CD4-positive, alpha-beta T cell treated with Interleukin-15 for 1 hour (primary cell): ENCODE measurements at places on chromosomes 3 and 15.

DNA sequence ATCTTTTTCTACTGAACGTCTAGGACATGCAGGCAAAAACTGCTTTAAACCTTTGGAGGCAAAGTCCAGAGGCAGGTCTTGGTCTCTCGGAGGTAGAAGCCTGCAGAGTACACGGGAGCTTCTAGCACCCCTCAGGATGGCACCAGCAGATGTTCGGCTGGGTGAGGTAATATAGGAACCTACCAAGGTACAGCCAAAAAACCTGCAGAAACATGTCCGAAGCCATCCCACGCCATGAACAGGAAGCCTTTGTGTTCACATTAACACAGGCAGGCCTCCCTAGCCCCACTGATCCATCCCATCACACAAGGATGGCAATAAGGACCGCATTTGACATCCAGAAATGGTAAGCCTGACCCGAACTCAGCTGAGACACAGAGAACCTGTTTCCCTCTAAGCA, 157.9 kb upstream of the HES1 start:
- DNase-seq: no peak

DNA sequence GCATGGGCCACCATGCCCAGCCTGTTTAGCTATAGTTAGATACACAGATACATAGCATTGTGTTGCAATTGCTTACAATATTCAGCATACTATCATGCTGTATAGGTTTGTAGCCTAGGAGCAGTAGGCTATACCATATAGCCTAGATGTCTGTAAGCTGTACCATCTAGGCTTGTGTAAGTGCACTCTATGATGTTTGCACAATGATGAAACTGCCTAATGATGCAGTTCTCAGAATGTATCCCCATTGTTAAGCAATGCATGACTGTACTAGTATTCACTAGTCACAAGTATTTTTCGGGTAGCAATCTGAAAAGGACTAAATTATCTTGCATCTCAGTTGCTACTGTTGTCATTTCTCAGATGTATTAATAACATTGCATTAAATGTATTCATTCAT, 16.0 kb downstream of the PIGB start:
- DNase-seq: no peak

DNA sequence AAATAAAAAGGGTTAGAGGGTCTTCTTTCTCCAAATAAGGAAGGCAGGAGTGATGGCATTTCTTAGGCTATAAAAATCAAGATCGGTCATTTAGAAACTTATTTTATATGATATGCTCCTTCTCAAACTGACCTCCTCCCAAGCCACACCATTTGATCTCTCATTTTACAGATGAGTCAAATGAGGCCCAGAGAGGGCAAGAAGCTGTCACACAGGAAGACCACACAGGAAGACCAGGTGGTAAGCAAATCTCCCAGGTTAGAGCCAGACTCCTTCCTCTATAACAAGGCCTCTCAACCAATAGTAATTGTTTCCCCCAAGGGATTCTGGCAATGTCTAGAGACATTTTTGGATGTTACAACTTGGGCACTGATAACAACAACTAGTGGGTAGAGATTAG, 13.8 kb downstream of the TLE3 start:
- DNase-seq: peak; percentile 10

DNA sequence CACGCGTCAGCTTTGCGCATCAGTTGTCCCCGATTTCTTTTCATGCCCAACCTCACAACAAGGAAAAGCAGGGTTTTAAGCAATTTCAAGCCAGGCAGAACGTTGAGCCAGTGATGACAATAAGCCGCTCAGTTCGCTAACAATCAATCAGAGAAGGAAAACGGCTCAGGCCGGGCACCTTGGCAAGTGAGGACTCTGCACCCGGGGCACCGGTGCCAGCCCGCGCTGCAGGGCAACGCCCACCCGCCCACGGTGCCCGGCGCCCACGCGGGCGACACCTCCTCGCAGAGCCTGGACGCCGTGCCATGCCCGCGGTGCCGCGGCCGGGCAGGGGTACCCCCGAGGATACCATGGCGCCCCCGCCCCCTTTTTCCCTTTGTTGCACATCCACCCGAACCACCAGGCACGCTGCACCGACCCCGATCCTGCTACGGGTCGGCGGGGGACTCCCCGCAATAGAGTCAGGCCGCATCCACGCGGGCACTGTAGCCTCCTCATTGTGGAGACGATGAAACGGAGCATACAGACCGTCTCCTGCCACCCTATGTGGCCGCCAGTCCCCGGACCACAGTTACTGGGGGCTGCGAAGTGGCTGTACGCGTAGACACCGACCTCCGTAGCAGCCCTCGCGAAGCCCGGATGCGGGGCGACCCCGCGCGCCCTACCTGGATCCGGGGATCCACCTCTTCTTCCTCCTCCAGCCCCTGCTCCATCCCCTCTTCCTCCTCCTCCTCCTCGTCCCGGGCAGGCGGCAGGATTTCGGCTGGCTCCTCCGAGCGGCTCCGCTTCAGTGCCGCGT, 581 bp downstream of the SH3BP5 start:
- DNase-seq: no peak

- no peak for DNase-seq
These were observed 23.4 kb upstream of the NOX5 start for GRCh38 chr15:68990992-68991500.

GRCh38 chr15:81160312-81161159, 26.5 kb downstream of the CFAP161 start:
- no peak for DNase-seq

DNA sequence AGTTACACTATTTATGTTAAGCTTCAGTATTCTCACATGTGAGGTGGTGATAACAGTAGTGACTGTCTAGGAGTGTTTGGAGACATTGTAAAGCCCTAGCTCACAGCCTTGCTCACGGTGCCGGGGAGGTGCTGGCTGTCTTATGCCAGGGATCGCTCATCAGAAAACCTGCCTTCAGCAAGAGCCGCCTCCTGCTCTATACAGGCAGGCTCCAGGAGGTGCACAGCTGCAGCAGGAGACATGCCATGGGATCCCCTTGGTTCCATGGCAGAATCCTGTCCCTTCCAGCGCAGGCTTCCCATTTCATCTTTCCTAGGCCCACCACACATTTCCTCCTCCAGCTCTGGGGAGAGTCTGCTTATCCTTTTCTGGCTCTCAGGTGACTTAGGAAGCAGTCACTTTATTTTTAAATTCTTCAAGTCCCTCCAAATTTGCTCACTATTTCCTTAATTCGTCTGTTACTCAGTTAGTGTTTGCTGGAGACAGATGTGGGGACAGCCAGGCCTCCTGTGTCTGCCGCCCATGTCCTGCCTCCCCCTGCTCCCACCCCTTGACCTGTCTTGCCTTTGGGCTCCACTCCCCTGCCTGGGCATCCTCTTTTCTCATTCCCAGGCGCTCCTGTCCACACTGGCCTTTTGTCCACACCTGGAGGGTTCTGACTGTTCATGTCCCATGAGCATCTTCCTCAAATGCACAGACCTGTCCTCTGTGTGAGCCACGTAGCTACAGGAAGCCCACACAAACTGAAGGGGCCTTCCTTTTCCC, 31.7 kb downstream of the SLCO2A1 start:
- DNase-seq: no peak

- DNase-seq: no peak
These were observed at the start of gene CGNL1 for GRCh38 chr15:57375827-57376695. TSS of gene CGNL1 (plus strand) at chr15:57376505. CDS start at chr15:57438000, 61,495 bp downstream.

GRCh38 chr3:175728566-175728965, 869.4 kb downstream of the NAALADL2 start:
- DNase-seq: no peak

DNA sequence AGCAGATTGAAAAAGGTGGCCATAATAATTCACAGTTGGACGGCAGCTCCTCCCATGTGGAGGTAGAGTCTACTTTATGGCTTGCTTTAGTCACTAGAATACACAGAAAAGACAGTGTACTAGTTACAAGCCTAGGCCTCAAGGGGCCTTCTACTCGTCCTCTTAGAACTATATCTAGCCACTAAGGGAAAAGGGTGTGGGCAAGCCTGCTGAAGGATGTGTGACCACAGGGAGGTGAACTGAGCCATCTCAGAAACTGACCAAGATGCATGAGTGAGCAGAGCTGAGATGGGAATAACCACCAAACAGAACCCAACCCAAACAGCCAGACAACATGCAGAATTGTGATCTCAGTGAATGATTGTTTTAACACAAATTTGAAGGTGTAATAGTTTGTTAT, 335.6 kb upstream of the LMCD1 start:
- DNase-seq: no peak

- peak; percentile 76 for DNase-seq
These were observed 649 bp downstream of the C15orf40 start for GRCh38 chr15:83010709-83011270.

- DNase-seq: no peak
These were observed 205.0 kb downstream of the ZIC1 start for GRCh38 chr3:147614210-147614609.

GRCh38 chr3:129357616-129358015, 70.8 kb downstream of the EFCAB12 start:
- no peak for DNase-seq

DNA sequence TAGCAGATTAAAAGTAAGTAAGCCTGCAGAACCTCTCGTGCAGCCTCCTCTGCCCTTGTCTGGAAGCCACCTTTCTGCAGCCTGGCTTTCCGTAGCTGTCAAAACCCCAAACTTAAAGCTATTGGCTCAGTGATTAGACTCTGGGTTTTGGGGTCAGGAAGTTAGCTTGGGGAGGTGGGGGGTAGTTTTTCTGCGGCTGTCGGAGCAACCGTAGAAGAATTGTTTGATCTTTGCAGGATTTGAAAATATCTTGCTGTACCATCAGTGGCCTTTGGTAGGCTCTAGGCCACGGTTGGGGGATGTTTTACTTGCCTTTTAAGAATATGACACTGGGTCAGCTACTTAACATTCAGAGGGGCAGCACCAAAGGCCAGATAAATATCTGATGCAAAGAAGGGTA, 88.4 kb upstream of the RASGRP1 start:
- DNase-seq: peak; percentile 79

GRCh38 chr3:105101603-105102002, 265.1 kb upstream of the ALCAM start:
- DNase-seq: no peak

- DNase-seq: no peak
These were observed 217.7 kb downstream of the MEIS2 start for GRCh38 chr15:36882487-36883131.

DNA sequence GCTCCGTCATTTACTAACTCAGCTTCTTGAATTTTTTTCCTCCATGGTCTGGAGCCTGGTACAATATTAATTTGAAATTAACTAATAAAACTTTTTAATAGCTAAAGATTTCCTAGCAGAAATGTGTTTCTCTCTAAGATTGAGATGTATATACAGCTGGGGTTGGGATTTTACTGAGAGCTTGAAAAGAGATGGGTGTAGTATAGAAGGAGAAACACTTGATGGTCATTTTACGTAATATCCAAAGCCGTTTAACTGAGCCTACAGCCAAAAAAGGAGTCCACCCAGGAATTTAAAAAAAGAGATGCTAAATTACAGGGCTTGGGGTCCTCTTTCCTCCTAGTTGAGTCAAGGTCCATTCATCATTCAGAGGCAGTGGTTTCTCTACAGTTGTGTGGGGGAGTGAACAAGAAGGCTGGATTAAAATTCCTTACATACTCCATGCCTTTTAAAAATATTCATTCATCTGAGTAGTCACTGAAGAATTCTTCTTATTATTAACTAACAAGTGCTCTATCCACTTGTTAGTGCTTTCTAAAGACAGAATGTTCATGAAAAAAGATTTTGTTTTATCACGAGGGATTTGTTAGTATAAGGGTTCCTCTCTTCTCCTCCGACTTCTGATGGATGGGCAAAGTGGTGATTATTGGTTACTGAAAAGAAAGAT, 255.3 kb upstream of the IL12A start:
- no peak for DNase-seq

- DNase-seq: no peak
These were observed 120.0 kb downstream of the DUT start for GRCh38 chr15:48451241-48451640.

GRCh38 chr3:11452885-11453847, 181.0 kb downstream of the ATG7 start:
- no peak for DNase-seq

DNA sequence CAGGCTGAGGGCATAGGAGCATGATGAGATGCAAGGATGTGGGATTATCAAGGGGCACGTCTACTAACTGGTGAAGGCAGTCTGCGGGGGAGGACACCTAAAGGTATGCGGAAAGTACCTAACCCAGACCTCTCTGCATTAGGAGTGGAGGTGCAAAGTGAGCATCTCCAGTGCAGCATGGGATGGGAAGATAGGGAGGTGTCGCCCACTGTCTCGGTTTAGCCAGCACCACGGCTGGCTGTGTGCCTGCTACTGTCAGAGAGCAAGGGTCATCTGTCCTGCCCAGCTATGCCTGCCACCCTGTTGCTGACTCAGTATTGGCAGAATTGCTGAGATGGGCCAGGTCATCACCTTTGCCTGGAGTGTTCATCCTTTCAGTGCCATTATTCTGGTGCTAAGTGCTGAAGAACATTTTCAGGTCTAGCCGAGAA, 40.1 kb downstream of the OXNAD1 start:
- DNase-seq: peak; percentile 43

DNA sequence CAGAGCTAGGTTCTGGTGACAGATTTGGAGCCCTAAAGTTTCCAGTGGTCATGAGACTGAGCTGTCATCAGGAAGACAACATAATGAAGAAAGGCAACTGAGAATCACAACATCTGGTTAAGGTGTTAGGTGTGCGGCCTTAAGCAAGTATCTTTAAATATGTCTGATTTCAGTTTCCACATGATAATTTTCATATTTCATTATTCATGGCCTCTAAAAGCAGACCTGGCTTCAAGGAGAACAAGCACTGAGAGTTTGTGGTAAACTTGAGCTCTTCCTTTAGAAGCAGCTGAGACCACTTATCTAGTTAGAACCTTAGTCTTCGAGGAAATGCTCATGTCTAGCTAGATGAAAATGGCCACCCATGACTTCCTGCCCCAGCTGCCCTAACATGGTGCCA, 25.7 kb upstream of the MYLK start:
- DNase-seq: no peak

DNA sequence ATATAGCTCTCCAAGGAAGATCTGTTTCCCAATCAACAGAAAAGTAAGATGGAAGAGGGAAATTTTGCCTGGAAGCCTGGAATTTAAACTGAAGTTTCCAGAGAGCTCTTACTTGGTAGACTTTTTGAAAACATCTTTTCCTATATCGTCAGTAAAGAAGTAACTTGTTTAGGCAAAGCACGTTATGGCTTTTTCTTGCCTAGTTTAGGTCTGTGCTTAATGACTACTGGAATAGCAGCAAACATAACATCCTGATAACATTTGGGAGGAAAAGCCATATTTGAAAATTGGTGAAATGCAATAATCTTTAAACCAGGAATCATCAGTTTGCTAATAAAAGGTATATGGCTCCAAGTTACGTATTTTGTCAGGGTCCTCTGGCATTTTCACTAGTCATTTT, 160.4 kb upstream of the CGNL1 start:
- no peak for DNase-seq
